IPS DF 6.9 (cell line): ENCODE measurements at places on chromosomes 12 and 14.

- DNase-seq, result no peak
Observed at GRCh38 chr14:98543074-98543473, 728.9 kb downstream of the BCL11B start.

DNA sequence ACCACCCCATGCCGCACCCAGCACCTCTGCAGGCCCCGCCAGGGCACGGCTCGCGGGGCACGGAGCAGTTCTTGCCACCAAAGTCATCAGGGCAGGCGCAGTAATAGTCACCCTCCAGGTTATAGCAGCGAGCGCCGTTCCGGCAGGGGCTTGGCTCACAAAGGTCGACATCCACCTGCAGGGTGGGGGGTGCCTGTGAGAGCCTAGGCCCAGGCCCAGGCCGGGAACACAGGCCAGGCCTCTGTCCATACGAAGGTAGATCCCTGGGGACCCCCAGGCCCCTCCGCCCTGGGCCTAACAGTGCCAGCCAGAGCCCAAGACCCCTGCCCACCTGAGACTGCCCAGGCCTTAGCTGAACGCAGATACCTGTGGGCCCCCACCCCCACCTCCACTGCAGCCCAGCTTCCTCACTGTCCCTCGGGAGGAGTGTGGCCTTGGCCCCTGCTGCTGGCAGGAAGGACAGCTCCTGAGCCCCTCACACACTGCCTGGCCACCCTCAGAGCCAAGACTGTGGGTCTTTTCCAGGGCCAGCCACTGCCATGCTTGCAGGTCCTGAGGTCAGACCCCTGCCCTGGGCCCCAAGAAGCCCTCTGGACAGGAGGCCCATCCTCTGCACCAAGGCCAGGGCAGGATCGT lies 19.3 kb downstream of the JAG2 start:
- no peak for DNase-seq

DNA sequence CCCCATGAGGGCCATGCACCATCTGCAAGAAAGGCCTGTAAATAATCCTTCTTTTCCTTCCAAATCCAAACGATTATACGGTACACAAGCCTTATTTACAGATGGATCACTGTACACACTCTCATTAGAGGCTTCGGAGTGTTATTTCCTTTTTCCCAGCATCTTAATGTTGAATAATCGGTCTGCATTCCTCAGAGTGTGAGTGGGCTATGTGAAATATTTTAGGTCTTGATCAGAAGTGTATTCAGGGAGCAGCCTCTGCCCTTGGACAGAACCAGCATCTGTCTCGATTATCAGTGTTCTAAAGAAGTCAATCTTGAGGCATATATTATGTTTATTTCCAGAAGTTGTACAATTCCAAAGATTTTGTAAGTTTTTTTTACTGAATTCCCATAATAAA lies 340.6 kb downstream of the SEC23A start:
- DNase-seq, result no peak

GRCh38 chr14:38065106-38065762 lies 142.5 kb upstream of the SSTR1 start:
- DNase-seq, result no peak

DNA sequence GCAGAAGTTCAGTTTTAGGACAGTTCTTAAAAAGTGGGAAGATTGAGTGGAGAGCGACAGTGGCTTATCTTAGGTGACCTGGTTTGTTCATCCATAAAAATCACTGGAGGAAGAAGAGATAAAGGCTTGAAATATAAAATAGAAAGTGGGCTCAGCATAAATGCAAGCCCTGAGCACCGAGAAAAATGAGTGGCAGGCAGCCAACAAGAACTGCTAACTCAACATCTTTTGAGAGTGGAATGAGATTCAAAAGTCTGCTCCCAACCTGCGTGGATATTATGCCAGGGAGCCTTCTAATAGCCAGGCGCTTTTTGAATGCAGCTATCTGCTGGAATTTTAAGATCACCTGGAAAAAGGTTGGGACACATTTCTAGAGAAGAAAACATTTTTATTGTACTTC lies 666.5 kb downstream of the FLRT2 start:
- no peak for DNase-seq

DNA sequence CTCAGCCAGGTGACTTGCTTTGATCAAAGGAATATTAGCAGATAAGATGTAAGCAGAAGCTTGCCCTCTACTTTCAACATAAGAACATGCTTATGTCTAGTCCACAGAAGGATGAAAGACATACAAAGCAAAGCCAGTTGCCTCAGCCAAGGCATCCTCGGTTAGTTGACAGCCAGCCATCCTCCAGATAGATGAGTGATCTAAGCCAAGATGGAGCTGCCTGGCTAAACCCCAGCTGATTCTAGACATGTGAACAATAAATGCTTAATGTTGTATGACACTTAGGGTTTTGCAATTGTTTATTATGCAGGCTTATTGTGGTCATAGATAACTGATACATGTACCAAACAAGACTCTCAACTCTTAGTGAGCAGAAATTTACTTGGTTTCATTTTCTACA lies 157.6 kb upstream of the TMTC2 start:
- no peak for DNase-seq

DNA sequence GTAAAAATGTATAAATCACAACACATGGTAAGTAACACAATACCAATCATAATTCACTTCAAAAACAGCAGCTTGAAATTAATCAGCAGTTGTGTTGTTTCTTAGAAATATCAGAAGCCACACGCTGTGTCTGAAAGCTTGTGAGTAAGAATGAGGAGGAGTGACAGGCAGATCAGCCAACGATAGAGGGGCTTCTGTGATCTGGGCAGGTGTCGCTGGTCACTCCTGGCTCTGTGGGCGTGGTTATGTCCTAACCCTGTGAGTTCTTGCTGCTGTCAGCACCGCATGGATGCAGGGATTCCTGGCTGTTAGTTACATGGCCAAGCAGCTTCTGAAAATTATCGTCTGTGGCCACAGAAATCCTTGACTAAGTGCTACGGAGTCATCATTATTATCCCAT lies 123.4 kb downstream of the SLC25A47 start:
- peak; percentile 63 for DNase-seq

GRCh38 chr12:34390846-34391700 lies 368.8 kb downstream of the ALG10 start:
- DNase-seq, result no peak

- no peak for DNase-seq
Observed at GRCh38 chr12:13100605-13100881, 2.9 kb downstream of the GSG1 start.

DNA sequence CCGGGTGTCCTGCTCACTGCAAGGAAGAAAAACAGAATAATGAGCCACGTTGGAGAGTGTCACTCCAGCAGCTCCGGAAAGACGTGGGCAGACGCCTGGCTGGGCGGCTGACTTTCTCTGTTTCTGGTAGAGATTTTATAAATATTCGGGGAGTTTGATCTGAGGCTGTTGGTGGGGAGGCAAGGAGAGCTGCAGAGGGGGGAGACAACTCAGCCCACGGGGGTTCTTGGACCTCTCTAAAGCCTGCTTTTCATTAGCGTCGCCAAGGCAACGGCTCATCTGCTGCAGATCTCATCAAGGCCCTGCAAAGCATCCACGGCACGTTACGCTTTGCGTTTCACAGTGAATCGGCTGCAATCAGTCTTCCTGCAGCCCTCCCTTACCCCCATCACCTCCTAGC lies 207.2 kb downstream of the ZFP36L1 start:
- no peak for DNase-seq

- DNase-seq, result peak; percentile 9
Observed at GRCh38 chr12:75366629-75367028, 24.3 kb upstream of the GLIPR1L2 start.

DNA sequence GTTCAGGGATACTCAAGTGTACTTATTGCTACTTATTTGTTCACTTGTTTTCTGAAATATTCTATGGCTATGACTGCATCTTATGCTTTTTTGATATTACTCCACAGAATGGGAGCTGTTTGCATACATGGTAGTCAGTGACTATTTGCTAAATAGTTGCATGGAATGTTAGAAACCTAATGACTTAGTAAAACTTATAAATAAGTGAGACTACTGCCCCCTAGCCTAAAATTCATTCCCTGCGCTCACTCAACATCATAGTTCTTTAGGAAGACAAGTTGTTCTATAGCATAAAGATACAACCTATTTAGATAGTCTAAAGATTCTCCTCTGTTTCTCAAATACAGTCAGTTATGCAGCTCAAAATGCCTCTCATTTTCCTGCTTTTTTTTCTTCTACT lies 305.5 kb downstream of the CEP128 start:
- DNase-seq, result peak; percentile 7

- DNase-seq, result no peak
Observed at GRCh38 chr14:41299924-41300323, 306.8 kb upstream of the LRFN5 start.

DNA sequence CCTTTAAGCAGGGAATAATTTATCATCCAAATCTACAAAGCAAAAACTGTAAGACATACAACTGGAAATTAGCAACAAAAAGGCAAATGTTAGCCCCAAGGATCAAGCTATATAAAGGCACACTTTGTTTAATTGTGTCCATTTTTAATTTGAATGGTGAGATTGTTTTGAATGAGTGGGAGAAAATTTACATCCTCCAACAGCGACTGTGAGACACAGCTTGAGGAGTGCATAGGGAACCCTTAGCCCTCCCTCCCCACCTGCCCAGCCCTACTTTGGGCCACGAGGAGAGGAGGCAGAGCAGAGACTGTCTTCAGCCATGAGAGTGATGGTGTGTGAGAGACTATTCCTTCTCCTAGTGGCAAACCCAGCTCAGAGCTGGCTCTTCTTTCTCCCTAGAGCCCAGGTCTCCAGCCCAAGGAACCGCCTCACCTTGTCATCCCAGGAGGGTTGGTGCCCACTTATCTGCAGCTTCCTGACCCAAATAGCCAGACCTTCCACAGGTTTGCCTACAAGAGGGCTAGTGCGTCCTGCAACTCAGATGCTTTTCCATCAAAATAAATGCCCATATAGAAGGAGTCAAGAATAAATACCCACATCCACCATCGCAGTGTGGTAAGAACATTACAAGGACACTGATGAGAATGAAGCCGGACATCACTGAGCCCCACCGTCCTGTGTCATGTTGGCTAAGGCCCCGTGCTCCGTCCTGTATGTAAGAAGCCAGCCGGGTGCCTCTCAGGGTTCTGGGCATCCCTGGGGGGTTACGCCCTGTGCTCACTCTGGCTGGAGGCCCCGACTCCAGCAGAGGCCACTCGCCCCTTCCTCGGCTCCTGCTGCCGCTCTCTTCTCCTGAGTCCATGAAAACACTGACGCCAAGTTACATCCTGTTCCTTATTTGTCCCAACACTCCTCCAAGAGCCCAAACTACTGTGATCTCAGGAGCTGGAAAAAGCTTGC lies 36.4 kb upstream of the C14orf180 start:
- no peak for DNase-seq

GRCh38 chr14:54152351-54152750 lies 195.7 kb upstream of the BMP4 start:
- DNase-seq, result no peak

DNA sequence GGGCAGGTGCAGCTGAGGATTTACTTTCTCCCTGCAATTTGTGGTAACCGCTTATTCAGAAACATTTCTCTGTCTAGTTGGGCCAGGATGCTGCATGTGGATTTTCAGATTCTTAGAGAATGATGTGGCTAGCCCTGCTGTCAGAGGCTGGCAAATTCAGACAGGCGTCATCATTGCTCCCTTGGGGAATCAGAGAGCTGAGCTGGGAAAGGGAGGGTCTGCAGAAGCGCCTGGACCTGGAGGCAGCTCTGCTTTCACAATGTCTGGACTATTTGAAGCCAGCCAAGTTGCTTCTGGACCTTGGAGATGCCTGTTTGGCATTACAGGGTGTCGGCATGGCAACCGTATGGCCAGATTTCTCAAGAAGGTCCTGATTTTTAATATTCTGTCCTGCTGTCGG lies 3.4 kb downstream of the GALNT16 start:
- no peak for DNase-seq

GRCh38 chr14:102897299-102898027 lies 25.0 kb upstream of the AMN start:
- DNase-seq, result no peak

DNA sequence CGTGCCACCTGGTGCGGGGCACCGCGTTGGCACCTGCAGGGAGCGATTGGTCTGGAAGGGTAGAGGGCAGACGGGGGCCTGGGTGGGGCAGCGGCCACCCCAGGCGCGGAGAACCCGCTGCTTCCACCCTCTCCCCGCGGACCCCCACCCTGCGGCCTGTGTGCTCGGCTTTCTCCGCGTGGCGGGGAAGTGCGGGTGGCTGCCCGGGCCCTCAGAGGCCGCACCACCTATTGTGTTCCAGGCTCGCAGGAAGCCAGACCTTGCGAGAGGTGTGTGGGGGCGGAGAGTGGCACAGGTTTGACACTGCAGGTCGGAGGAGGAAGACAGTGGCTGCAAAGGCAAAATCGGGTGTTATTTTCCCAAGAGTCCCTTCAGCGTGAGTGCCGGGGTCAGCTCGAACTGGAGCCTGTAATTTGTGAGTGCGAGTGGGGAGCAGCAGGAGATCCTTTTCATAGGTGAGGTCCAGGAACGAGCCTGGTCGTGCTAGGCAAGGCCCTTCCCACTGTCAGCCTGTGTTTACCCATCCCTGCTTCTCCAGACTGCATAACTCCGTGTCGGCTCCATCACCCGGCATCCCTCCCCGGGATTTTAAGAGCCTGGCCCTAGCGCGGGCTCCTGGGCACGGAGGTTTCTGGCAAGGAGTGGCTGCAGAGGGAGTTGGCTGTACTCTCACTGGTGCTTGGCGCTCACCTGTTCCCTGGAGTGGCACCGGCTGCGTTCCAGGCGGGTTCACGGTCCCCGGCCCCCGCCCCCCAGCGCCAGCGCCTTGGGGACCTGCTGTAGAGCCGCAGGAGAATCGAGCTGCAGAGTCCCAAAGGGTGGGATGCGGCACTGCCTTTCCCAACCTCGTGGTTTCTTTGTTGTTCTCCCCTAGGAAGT lies 935 bp downstream of the TBC1D30 start:
- no peak for DNase-seq

DNA sequence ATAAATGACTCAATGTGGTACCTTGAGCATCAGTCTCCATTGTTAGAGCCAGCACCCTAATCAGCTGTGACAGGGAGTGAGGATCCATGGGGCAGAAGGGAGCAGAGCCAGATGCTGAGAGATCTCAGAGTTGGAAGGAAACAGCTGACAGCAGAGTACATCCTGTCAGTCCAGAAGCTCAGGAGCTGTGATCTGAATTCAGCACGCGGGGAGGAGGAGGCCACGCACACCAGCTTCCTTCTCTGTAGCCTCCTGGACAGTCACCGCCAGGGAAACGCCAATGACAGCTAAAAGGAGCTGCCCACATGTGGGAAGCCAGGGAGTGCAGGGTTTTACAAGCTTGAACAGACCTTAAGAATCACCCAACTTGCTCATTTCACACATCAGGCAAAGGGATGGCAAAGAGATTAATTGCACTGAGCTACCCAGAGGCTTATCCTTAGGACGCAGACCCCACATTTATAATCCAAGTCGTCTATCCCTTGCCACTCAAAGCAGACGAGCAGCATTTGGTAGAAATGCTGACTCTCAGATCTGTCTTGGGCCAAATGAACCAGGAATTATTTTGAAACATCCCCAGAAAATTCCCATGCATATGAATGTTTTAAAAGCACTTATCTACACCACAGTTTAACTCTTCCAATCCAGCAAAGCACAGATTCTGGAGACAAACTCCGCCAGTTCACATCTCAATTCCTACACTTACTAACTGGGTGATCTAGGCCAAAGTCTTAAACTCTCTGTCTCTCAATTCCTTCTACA lies 322.6 kb upstream of the TMTC1 start:
- DNase-seq, result no peak
